ENCODE measurements at places on chromosomes 3 and 15.

GRCh38 chr3:53242642-53243041 lies 13.2 kb downstream of the TKT start:
- no peak for DNase-seq

GRCh38 chr3:141280086-141280485 lies 48.5 kb downstream of the PXYLP1 start:
- DNase-seq = no peak

- peak; percentile 80 for DNase-seq
Observed at GRCh38 chr15:88647351-88648105, 8.7 kb downstream of the ISG20 start.

- DNase-seq = no peak
Observed at GRCh38 chr3:186277268-186277909, 84.6 kb downstream of the DGKG start.

DNA sequence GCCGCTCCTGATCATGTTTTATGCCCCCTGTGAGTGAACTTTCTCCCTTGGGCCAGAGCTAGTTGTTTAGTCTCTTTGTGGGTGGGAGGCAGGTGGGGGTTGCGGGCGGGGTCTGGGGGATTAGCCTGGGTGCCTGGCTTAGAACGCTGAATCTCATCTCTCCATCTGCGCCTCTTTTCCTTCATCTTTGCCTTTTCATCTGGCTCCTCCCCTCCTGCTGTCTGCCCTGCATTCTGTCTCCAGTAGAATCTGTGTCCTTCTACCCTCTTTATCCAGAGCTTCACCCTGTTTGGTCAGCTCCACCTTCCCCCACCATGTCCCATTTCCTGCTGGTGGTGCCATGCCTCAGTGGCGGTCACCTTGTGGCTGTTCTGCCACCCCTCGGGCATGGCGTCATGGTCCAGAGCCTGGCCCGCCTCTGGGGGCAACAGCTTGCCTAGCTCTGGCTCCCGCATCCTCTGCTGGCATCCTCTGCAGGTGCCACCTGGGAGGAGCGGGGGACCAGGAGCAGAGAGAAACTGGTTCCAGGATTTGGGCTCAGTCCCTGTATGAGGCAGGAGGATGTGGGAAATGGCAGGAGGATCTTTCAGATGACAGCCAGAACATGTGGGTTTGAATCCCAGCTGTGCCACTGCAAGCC lies 44.3 kb downstream of the PDIA5 start:
- DNase-seq = no peak

GRCh38 chr15:40103864-40104271 lies 4.8 kb downstream of the BMF start:
- no peak for DNase-seq

DNA sequence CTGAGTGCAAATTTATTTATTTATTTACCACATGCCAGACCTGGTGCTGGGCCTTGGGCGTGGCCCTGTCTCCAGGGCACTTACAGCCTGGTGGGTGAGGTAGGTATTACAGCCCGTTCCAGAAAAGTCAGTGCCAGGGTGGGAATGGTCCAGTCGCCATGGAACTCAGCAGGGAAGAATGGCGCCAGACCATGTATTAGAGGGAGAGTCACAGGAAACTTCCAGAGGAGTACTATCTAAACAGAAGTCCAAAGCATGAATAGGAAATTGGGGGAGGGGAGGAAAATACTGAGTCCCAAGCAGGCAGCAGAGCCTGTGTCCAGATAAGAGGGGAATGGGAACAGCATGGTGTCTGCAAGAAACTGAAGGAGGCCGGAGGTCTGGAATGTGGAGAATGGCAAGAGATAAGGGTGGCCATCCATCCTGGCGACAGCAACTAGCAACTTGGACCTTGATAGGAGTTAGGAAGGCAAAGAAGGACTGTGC lies 27.0 kb downstream of the SH3BP5 start:
- DNase-seq = no peak
